ENCODE measurements at places on chromosomes 5 and 9.

GRCh38 chr5:38692346-38692745 is 135.9 kb upstream of the LIFR start:
- no peak for DNase-seq

DNA sequence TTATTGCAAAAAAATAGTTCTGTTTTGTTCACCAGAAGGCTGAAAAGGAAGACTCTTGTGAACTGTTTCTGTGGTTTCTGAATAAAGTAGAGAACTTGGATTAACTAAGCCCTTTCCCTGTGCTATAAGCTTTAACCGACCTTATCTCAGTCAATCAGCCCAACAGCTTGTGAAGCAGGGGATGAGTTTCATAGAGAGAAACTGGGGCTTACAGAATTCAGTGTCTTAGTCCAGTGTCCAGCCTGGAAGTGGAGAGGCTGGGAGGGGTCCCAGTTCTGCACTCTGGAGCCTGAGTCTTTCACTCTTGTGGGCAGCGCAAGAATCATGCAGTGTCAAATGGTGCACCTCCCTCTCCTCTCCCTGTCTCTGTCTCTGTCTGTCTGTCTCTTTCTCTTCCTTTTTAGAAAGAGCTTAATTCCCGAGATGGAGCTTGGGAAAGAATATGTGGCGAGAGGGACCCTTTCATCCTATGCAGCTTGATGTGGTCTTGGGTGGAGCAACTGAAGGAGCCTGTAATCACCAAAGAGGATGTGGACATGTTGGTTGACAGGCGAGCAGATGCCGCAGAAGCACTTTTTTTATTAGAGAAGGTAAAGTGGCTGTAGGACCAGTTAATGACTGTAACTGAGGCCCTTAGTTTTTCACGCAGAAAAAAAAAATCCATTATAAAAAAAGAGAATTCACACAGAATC is 17.0 kb downstream of the PTPDC1 start:
- no peak for DNase-seq

DNA sequence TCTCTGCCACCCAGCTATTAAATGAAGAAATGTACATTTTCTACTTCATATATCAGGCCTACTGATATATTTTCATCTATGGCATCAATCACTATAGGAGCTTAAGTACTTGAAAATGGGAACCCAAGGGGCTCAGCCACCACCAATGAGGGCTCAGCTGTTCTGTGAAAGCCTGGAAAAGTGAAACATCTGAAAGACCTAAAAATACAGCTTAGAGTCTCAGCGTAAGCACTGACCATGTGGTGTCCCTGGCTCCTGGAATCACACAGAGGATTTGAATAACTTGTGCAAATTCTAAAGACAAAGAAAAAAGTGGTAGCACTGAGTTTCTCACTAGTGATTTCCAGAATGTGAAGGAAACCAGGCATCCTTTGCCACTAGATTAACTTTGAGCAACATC is 64.5 kb downstream of the PTPRD start:
- no peak for DNase-seq

GRCh38 chr9:35795695-35796094 is 4.3 kb downstream of the NPR2 start:
- DNase-seq: no peak

GRCh38 chr5:11027660-11028059 is 266.6 kb upstream of the DAP start:
- DNase-seq: no peak

GRCh38 chr5:158724521-158725188 is 375.1 kb downstream of the EBF1 start:
- DNase-seq: no peak

DNA sequence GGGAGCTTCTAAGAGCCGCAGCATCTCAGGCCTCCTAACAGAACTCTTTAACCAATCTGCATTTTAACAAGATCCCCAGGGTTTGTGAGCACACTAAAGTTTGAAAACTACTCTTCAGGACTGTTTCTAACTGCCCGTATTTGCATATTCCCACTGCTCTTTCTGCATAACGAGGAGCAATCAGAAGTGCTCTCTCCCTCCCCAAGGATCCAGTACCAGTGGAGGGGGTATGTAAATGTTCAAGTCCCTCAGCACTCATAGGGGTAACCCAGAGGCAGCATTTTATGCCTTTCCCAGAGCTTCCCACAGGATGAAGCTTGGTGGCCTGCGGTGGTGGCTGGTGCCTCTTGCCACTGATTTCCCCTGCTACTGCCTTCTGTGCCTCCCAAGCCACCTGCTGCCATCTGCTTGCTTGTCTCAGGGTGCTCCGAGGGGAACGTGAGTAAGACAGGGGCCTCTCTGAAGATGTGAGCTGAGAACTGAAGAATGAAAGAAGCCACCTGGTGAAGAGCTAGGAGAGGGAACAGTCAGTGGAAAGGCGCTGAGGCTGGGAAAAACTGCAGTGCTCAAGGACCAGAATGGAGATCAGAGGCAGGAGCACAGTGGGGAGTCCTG is 30.0 kb upstream of the PPP1R2B start:
- no peak for DNase-seq

DNA sequence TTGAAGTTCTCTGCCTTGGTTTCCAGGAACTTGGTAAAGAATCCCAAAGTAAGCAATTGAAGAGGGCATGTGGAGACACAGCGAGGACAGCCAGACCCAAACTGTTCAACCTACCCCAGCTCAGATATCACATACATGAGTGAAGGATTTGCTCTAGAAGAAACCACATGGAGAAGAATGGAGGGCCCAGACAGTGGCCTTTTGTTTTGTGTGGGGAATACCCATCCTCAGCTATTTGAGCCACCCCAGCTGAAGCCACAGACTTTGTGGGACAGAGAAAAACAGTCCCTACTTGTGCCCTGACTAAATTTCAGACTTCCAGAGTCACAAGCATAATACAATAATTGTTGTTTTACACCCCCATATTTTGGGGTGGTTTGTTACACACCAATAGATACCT is 387.1 kb downstream of the ZSWIM6 start:
- DNase-seq: no peak

GRCh38 chr9:137241490-137242268 is 592 bp downstream of the TUBB4B start:
- peak; percentile 64 for DNase-seq

DNA sequence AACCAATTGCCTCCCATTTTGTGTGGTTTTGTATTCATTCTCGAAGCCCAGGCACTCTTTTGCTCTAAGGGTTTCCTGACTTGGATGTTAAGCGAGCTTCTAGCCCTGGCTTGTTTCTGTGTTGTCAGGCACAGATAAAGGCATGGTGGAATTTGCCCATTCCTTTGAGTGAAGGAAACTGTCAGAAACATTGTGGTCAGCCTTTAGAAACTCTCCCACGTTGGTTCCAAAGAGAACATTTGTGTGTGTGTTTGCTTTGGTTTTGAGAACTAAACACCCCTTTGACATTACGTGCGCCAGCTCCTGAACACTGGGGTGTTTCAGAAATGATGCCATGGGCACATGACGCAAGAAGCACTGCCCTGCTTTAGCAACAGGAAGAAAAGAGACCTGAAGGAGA is 320.9 kb downstream of the NTRK2 start:
- DNase-seq: no peak

DNA sequence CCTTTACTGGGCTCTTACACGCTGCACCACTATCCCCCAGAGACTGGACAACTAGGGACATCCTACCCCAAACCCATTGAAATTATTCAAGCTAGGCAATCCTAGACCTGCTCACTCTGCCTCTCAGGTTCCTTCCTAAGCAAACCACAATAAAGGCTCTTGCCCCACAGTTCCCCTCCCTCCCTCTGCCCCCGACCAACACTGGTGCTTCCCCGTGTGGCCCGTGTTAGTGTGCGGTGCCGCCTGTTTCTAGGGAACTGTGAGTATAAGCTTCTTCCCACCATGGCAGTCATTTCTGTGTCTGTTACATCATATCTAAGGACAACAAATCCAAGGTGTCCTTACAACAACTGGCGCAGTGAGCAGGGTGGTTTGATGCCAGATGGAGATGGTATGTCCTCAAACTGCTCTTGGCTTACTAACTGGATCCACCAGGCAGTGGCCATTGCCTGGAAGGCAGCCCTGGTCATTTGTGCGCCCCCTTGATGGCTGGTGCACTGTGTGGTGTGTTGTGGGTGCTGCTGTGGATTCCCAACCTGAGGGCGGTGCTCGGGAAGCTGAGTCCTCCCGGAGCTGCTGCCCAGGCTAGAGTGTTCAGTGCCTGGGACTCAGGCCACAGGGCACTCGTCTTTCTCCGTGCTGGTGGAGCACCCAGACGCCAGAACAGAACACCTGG is 8.4 kb upstream of the MXD3 start:
- DNase-seq: no peak

DNA sequence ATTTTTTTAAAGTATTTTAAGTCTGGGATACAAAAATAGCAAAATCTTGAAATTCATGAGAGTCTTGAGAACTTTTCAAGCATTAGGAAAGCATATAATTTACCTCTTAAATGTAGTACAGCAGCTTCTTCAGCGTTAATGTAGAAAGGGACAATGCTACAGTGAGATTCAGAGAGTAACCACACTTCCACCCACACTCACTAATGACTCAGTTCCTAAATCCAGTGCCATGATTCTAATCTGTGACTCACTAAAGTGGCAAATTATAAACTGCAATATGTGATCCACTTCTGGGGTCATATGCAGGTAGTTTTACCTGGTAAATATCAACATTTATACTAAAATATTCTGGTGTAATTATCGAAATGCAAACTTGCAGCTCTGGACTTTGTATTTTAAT is 434.5 kb upstream of the TUSC1 start:
- DNase-seq: no peak

- no peak for DNase-seq
Observed at GRCh38 chr9:83209188-83209731, 146.3 kb upstream of the RASEF start.

DNA sequence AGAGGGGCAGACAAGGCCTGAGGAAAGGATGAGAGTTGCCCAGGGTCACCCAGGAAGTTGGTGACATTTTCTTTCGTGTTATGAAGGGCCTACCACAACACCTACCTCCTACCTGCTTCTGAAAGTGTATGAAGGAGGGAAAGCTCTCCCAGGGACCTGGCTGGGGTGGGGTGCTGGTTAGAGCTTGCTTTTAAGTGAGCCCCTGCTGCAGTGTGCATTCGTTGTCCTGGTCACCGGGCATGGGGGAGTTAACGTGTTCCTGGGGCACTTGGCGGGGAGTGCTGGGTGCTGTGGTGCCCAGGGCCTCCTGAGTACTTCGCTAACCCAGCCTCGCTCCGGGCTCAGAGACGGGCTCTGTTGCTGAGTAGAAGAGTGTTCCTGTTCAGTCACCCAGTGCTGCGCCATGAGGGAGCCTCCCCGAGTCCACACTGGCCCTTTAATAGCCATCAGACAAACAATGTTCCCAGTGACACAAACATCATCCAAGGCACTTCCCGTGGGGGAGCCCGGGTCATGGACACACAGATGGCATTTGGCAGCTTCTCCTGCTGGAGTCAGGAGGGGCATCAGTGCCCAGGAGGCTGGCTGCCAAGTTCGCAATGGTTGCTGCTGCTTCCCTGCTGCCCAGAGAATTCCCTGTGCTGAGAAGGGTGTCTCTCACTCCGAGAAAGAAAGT is 85.7 kb downstream of the AMBP start:
- no peak for DNase-seq

DNA sequence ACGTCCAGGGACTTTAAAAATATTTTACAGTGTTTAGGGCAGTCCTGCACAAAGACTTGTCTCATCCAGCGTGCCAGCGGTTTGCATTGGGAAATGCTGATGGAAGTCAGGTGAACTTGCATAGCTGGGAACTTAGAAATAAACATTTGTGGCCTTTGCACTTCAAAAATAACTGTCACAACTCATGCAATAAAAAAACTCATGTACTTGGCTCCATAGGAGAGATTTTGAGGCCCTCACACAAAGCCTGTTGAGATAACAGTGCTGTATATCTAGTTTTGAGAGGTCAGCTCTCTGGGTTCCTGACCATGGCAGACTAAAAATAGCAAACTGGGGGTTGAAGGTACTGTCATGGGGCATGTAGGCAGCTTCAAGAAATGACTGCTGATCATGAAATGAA is 5.5 kb downstream of the COMMD10 start:
- no peak for DNase-seq

GRCh38 chr5:143437666-143438273 is 34.3 kb upstream of the NR3C1 start:
- DNase-seq: no peak

- no peak for DNase-seq
Observed at GRCh38 chr5:138955013-138955660, 80.0 kb upstream of the LRRTM2 start.

- DNase-seq: no peak
Observed at GRCh38 chr5:30933599-30933998, 259.9 kb upstream of the CDH6 start.
